ENCODE measurements at places on chromosomes 13 and 19.

GRCh38 chr19:38078302-38078930 is 145.6 kb downstream of the DPF1 start:
- DNase-seq = no peak

DNA sequence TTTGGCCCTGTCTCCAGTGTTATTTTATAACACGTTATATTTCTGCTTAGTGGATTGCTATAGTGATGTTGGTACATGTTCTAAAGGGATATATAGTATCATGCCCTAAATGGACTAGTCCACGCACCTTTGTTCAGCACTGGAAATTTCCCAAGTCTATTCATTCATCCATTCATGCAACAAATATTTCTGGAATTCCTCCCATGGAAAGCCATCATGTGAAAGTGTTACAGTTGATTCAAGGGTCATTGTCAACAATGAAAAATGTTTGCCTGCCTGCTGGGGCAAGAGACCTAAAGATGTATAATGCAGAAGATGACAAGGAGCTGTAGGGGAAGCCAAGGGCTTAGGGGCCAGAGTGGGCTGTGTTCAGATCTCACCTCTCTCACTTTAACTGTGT is 10.8 kb upstream of the HSPH1 start:
- peak; percentile 44 for DNase-seq

DNA sequence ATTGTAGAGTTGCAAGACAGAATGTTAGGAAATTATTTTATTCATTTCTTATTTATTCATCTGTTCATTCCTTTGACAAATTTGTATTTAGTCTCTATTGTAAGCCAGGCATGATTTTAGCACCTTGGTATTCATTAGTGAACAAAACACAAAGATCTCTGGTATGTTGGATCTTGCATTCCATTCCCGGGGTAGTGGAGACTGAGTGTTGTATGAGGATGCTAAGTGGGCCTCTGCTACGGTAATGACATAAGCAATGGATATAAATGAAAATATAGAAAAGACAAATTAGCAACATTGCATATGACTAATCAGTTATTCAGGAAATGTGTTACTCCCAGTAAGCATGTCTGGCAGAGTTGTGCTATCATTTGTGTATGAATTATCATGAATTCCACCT is 449.3 kb downstream of the PCDH17 start:
- no peak for DNase-seq

GRCh38 chr13:100297413-100297812 is 208.5 kb downstream of the PCCA start:
- DNase-seq = no peak

DNA sequence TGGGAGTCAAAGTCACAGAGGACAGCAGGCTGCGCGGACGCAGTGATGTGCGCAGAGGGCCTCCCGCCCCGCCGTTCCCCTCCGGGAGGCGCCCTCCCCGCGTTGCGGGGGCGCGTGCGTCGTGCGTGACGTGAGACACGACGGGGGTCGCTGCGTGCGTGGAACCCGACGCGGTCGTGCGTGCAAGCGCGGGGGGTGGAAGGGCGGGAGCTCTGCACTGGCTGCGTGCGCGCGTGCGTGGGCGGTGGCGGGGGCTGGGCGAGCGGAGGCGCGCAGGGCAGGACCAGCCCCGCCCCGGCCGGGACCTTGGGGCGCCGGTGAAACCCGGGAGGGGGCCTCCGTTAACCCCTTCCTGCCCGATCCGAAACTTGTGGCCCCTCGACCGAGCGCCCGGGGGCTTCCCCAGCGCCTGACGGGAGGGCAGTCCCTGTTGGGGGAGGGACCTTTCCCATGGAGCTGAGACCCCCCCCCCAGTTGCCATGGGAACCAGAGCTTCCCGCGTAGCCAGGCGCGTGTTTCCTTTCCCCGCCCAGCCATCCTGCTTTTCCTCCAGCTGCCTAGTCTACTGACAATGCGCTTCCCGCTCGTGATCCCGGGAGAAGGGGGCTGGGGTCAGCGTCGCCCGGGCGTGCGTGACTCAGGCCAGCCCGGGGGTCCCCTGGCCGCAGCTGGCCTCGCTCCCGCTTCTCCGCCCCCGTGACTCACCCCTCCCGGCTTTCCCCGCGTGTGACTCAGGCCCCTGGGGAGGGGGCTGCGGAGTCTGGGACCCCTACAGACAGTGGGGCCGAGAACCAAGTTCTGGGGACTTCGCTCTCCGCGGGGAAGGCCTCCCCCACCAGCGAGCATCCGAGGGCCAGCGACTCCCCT is 7.3 kb upstream of the HOOK2 start:
- DNase-seq = peak; percentile 67

DNA sequence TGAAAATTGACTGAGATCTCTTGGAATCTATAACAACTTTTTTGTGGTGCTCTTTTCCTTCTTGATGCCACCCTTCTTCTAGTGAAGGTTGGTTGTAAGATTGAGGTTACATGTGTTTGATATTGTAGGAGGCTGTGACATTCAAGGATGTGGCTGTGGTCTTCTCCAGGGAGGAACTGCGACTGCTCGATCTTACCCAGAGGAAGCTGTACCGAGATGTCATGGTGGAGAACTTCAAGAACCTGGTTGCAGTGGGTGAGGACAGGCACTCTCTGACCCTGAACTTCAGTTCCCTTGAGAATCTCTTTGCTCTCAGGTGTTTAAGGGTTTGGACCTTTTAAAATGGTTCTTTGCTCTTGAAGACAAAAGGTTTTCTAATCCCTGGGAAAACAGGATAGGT is 16.0 kb downstream of the ZNF227 start:
- DNase-seq = no peak

Measured in RKO (cell line).